ENCODE measurements at places on chromosomes 2 and 18. TPM values are rescaled to one million over a fixed set of nuclear protein-coding genes. Genes with fewer than 3 reads are reported as not detected.

Gene VWC2L
- total RNA-seq = not detected

GRCh38 chr2:54864727-54865126, 141.3 kb downstream of the EML6 start:
- DNase-seq = no peak

Gene ALKAL2
- 29.8 TPM for total RNA-seq

- no peak for DNase-seq
Measured at GRCh38 chr18:63505566-63506335, 29.0 kb downstream of the SERPINB5 start.

- no peak for DNase-seq
Measured at GRCh38 chr2:3414133-3414860, 34.8 kb downstream of the TRAPPC12 start.

DNA sequence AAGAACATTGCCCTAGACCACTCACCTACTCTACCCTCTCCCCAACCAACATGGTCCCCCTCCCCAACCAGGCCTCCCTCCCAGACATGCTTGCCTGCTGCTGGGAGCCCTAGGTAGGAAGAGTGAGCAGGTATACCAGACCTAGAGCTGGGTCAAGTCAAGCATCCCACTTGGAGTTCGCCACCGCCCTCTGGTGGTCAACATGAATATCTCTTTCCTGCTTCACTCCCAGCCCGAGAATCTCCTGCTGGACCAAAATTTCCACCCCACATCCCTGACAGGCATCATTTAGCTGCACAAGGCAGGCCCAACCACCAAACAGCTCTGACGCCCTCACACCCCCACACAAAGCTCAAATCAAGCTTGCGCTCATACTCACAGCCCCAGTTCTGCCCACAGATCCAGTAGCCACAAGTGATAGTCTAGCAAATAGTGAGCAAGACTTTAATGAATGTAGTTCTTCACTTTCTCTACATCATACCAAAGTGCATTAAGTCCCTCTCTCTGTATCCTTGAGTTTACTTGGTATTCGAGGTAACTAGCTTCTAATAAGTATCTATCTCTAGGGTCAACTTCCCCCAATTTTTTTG, 116.0 kb downstream of the TNS1 start:
- DNase-seq = peak; percentile 75

DNA sequence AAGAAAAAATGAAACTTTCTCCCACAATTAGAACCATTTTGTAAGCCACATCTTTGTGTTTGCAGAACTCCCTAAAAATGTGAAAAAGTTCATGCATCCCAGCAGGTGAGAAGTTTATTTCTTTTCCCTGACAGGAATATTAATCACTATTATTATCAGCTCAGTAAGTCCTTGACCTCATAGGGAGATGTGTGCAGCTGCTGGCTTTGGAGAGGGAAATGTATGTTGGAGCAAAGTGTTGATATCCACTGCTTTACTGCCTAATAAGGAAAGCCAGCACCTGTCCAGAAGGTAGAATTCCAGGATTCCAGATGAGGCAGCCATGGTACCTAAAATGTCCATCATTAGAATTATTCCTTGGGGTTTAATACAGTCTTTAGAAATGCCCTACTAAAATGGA, 35.8 kb upstream of the CCNT2 start:
- DNase-seq = no peak

Gene L3MBTL4
- total RNA-seq = 13.2 TPM

DNA sequence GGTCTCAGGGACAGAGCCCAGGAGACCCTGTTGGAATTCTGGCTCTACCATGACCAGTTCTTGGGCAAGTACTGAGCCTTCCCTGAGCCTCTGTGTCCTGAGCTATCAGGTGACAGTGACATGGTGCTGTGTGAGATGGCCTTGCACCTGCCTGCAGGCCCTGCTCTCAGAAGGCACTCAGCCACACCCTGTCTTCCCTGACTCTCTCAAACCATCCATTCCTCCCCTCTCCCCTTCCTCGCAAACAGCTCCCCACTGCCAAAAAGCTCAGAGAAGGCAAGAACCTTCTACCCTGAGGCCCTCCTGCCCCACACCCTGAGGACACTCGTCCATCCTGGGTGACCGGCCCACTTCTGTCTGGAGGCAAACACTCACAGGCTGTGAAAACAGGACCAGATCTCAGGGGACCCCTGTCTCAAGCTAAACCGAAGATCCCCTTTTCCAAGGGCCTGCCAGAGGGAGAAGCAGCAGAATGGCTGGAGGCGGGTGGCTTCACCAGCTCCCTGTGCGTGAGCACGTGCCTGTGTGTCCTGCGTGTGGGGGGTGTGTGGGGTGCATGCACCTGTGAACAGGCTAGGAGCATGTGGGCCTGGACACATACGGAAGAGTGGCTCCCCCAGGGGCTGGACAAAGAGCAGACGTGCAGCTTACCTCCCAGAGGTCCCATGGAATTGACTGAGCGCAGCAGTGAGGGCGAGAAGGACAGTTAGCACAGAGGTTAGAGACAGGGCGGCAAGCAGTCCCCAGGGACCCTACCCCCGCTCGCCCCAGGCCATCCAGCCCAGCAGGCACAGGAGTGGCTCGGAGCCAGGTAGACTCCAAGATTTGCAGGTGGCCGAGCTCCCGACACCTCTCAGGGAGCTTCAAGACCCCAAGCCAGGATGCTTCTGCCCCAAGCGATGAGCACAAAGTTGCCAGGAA, 53.9 kb downstream of the BIN1 start:
- no peak for DNase-seq

Gene NTSR2
- not detected for total RNA-seq

DNA sequence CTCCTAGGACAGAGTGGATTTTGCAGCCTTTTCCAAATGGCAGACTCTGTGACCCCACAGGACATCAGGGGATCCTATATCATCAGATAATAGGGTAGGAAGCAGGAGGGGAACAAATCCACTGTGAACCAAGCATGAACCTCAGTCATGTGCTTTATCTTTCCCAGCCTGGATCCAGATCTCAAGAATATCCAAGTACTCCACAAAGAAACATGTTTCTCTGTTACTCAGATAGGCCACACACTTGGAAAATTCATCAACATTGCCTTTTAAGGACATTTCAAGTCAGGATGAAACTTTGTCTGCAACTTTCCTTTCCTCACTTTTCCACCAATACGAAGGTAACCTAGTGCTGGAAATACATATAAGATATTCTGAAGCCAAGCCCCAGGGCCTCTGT, 85.8 kb downstream of the RDH14 start:
- no peak for DNase-seq

DNA sequence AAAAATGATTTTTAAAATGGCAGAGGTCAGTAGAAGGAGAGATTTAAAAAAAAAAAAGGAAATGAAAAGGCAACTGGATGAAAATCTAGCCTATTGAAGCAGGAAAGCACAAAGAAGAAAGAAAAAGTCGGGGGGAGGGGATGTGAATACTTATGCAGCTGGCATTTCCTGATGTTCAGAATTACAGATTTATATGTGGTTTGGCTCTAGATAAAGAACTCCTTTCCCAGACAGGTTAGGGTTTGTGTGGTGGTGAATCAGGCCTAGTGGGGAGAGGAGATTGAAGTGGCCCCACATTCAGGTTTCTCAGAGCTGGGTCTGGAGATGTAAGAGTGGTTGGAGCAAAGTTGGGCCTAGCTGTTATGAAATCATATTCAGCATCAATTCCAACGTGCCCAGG, 394.4 kb downstream of the FIGN start:
- no peak for DNase-seq

Gene POTEI
- total RNA-seq = not detected

DNA sequence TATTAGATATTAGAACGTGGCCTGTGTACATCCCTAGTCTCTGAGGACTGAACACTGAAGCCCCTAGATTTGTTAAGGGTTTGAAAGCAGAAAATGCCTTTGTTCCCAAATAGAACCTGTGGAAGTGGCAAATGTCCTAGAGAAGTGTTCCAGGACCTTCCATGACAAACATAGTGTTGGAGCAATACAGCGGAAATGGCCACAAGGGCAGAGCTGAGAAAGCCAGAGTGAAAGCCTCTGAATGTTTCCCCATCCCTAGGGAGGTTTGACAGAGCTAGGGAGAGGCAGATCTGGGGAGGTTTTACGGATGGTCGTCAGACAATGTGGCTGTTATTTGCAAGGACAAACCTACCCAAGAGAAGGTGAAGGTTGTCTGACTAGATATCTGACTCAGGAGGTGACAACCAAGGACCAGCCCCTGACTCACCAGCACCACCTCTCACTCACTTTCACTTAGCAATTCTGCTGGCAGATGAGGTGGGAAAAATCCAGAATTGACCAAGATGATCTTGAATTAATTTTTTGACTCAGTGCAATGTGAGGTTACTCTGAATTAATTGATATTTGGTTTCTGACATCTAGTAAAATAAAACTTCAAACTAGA, 24.1 kb downstream of the RBM43 start:
- no peak for DNase-seq

DNA sequence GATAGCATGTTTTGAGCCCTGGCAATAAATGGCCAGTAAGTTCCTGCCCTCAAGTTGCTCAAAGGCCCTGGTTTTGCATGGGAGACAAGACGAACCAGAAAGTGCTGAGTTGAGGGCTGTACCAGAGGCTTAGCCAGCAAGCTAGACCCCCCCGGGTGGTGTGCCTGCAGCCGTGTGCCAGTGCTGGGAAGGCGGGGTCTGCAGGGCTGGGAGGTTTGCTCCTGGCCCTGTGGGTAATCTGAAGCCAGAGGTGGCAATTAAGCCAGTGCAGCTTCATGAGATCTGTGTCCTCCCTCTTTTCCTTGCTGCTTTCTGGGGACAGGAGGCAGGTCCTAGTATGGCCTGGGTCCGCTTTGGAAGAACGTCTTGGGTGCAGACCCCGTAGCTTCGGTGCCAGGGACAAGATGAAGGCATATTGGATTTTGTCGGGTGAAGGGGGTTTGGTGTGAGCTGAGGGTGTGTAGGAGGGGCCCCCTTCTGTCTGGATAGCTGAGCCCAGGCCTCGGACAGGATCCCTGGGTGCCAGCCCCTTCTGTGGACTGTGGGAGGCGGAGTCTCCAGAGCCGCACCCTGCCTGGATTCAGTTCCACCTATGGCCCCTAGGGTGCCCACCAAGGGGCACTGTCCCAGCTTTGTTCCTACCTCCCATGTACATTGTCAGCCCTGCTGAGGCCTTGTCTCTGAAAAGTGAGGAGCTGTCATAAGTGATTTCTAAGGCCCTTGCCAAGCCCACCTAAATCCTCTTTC, 15.6 kb downstream of the ATOH8 start:
- DNase-seq = no peak

Gene CHPF
- 28.0 TPM for total RNA-seq

Gene KCNS3
- 112 TPM for total RNA-seq

DNA sequence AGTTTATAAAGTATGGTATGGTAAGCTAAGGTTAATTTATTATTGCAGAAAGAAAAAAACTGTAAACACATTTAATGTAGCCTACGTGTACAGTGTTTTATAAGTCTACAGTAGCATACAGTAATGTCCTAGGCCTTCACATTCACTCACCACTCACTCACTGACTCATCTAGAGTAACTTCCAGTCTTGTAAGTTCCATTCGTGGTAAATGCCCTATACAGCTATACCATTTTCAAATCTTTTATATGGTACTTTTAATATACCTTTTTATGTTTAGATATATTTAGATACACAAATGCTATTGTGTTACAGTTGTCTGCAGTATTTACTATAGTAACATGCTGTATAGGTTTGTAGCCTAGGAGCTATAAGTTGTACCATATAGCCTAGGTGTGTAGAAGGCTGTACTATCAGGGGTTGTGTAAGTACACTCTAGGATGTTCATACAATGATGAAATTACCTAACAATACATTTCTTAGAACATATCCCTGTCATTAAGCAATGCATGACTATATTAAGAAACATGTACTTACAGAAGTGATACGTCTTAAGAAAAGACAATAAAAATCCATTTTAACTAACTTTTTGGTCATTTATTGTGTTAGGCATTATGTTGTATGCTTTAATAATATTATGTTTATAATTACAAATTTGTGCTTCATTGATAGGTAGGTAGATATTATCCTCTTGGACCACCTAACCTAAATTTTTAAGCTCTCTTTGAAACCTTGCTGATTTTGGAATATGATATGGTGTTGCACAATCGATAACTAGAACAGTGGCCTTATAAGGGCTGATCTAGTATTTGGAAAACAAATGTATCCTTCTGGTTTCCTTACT, 51.9 kb downstream of the VRK2 start:
- no peak for DNase-seq

DNA sequence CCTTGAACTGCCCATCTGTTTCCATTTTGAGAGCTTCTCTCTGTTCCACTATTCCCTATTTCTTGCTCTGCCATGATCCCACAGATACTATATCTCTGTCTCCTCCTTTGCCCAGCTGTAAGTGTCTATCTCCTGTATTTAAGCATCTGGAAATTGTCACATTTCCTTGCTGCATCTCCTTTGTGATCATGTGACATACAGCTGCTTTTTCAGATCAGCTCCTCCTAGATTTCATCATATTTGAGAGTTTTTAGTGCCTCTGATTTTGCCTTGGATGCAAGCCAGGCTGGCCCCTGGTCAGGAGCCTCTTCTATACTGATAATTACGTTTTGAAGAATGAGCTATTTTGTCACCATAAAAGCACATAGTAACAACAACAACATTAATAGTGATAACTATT, 131.7 kb upstream of the TNP1 start:
- DNase-seq = no peak

GRCh38 chr2:189676471-189676870, 2.0 kb downstream of the ANKAR start:
- DNase-seq = no peak

Gene SLC23A3
- total RNA-seq = 0.58 TPM

DNA sequence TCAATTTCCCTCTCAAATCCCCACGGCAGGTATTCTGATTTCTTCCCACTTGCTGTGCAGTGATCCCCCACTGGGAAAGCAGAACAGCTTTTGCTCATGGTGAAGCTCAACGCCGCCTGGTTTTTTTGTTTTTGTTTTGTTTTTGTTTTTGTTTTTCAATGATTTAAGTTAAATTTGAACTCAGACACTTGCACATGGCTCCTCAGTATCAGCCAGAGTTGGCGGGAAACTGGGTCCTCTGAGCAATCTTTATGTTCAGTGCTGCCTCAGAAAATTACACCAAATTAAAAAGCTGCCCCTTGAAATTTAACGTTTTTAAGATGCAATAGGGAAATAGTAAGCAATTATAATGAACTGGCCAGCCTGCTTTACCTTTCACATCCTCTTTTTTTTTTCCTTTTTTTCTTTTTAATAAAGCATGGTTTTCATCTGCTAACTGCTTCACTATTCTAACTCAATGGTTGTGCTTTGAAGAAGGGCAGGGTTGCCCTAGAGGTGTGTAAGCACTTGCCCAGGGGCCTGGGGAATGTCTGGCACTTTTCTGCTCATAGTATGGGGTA, 277.0 kb upstream of the HNRNPA3 start:
- no peak for DNase-seq

Gene UGT1A4
- total RNA-seq = 0.73 TPM

- no peak for DNase-seq
Measured at GRCh38 chr2:238711346-238711745, 136.5 kb upstream of the TWIST2 start.

- no peak for DNase-seq
Measured at GRCh38 chr2:27747827-27748352, 23.6 kb upstream of the MRPL33 start.

Gene HOXD4
- 2.4 TPM for total RNA-seq

Gene TMEM37
- total RNA-seq = not detected

Gene IL18RAP
- total RNA-seq = not detected

DNA sequence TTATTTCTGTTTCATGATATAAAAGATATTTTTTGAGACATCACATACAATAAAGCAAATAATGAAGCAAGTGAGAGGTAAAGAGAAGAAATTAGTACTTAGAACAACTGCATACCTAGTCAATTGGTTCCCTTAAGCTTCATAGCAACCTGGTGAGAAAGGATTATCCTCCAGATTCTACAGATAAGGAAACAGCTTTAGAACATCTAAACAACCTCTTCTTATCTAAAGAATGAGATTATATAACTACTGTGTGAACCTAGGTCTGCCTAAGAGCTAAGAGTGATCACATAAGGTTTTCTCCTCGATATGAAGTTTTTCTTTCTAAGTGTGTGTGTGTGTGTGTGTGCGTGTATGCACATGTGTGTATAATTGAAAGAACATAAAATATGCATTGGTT, 265.1 kb downstream of the NOL4 start:
- no peak for DNase-seq

Measured in stomach (tissue), 19 donors.